ENCODE measurements at places on chromosomes 2 and 18.
A peak's percentile ranks its signal among the peaks of the same experiment; 100 is the strongest.

DNA sequence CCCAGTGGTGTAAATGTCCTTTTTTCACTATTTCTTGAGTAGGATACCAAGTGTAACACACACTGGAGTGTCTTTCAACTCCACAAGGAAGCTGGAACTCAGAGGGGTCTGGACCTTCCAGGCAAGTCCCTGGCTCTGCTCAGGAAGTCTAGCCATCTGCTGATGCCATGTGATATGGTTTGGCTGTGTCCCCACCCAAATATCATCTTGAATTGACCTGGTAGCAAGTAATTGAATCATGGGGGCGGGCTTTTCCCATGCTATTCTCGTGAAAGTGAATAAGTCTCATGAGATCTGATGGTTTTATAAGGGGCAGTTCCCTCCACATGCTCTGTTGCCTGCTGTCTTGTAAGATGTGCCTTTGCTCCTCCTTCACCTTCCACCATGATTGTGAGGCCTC lies 99.4 kb upstream of the CDC42EP3 start:
- DNase-seq, result no peak

GRCh38 chr2:182316950-182317349 lies 109.9 kb downstream of the PDE1A start:
- no peak for DNase-seq

DNA sequence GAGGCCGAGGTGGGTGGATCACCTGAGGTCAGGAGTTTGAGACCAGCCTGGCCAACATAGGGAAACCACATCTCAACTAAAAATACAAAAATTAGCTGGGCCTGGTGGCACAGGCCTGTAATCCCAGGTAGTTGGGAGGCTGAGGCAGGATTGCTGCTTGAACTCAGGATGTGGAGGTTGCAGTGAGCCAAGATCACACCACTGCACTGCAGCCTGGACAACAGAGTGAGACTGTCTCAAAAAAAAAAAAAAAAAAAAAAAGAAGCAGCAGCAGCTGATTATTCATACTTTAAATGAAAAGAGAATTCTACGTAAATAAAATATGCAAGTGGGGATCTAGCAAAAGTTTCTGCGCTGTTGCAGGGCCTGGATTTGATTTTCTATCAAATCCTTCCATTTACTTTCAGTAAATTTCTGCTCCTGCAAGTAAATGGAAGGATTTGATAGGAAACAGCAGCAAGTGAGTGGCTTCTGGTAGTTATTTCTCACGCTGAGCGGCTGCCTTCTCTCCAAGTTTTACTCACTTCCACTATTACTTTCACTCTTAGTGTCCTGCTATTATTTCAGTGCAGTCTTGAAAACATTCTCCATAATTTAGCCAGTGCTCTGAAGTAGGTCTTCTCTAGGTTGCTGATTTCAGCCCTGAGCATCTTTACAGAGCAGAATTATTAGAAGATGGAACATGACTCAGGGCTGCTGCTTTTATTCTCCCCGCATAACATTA lies 68.4 kb downstream of the SLC16A14 start:
- DNase-seq, result no peak

DNA sequence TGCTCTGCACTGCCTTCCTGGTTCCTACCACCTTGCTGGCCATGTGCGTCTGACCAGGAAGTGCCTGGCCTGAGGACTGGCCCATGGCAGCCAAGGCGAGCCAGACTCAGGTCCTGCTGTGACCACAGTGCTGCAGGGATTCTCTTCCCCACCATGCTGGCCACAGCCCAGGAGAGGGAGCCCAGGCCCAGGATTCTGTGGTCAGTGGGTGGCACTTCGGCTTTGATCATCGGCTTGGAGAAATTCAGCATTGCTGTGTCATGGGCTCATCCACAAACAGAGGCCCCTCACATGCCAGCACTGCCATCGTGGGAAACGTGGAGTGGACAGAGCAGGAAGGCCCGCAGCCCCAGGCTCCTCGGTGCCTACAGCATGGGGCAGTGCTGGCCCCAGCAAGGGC lies 211.6 kb downstream of the SEPTIN10 start:
- no peak for DNase-seq

GRCh38 chr2:113068706-113069485 lies 1.1 kb downstream of the IL1F10 start:
- DNase-seq, result no peak

GRCh38 chr2:45390441-45390840 lies 220.6 kb downstream of the SRBD1 start:
- no peak for DNase-seq

- DNase-seq, result no peak
Observed at GRCh38 chr18:37572736-37573135, 7.1 kb upstream of the CELF4 start.

DNA sequence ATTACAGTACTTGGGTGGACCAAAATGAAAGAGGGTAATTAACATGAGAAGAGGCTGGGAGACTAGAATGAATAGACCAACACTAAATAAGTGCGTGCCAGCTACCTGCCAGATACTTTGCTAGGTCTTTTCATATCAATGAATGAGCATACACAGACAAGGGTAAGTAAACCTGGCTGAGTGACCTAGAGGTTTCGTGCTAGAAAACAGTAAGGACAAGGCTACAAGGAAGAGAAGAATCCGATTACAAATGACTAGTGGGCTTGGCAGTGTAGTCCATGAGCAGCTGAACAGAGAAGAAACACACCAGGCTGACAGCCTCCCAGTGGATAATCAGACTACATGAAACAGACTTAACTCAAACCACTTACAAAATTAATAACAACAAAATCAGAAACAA lies 64.6 kb downstream of the THADA start:
- DNase-seq, result peak; percentile 31

Data from gastrocnemius medialis (tissue), 4 donors.